ENCODE measurements at places on chromosomes 3 and 15.

DNA sequence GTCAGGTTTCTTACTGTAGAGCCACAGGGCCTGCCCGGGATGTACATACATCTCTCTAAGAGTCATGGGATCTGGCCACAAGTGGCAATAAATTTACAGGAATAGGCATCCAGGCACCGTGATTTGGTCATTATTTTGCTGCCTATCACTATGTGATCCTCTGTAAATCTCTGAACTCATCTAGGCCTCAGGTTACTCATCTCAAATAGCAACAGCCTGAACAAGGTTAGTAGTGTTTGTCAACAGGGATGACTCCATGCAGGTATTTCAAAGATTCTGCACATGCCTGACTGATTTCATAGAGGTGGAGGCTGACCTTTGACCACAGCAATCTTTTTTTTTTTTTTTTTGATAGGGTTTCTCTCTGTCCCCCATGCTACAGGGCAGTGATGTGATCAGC is 88.8 kb upstream of the TBL1XR1 start:
- DNase-seq: no peak

- DNase-seq: no peak
These were observed 18.2 kb downstream of the FOXP1 start for GRCh38 chr3:71565316-71565715.

DNA sequence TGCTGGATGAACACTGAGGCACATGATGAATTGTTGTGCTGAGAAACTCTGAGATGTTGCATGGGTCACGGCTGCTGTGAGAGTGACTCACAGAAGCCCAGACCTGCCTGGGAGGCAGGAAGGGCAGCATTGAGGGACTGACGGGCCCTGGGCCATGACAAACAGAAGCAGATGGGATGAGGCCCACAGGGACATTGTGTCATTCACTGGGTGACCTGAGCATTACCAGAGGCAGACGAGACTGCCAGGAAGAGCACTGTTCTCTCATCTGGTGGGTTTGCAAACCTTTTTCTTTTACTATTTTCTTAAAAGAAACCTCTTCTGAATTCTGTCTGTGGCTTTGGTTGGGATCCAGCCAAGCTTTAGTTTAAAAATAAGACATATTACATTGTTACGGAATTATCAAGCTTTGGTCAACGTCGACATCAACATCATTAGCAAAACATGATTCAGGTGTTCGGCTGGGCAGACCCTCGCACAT is 67.8 kb downstream of the BDH1 start:
- no peak for DNase-seq

- DNase-seq: no peak
These were observed 24.2 kb downstream of the KATNBL1 start for GRCh38 chr15:34185666-34186065.

DNA sequence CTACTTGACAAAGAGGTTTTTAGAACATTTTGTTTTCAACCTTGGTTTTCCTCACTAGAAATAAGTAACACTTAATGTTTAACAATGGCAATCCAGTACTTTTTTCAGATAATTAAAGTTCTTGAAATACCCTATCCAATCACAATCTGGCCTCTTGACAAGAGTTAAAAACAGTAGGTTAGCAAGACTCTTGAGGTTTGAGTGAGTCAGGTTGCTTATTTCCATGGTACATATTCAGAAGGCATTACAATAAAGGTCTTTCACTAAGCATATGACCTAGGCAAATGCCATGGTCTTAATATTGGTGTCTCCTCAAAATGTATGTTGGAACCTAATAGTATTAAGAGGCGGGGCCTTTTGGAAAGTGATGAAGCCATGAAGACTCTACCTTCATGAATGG is 5.6 kb downstream of the SUCNR1 start:
- DNase-seq: no peak
